HT1080 (cell line): ENCODE measurements at places on chromosomes 2 and 18.

DNA sequence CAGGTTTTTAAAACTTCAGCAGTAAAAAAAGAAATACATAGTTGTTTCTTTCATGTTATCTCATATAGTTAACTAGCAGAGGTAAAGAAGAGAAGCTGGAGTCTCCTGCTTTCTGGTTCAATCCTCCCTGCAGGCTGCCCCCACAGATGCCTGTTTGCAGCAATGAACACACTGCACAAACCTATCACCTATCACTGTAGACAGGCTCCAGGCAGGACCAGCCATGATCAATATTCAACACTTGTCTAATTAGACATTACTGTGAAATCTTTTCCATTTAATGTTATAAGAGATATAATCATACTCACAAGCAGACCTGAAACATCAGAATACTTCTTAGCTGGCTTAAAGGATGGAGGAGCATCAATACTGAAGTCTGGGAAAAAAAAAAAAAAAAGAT lies 19.8 kb downstream of the INO80C start:
- DNase-seq = no peak

DNA sequence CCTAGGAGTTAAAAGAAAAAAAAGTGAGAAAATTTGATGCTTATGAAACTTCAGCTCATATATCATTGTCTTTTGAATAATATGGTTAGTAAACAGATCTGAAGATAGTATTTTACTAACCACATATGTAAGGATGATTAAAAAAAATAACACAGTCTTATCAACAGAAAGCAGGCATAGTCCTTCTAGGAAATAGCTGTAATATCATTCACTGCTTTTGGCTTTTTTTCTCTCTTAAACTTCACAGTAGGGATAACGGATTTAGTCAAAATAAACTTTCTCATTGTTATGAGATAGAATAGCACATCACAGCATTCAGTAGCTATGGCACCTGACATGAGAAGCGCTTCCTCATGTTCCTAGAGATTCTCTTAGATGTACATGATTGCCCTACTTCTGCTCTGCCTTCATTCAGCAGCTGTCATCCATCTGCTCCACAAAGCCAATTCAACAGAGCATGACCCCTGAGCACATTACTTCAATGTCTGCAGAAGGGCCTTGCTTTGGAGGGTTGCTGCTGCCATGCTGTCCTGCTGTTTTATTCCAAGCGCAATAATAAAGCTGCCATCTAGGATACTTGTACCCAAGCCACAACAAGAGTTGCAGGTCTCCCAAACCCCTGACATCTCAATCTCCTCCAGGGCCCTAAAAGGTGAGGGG lies 67.0 kb downstream of the TTC21B start:
- DNase-seq = no peak

DNA sequence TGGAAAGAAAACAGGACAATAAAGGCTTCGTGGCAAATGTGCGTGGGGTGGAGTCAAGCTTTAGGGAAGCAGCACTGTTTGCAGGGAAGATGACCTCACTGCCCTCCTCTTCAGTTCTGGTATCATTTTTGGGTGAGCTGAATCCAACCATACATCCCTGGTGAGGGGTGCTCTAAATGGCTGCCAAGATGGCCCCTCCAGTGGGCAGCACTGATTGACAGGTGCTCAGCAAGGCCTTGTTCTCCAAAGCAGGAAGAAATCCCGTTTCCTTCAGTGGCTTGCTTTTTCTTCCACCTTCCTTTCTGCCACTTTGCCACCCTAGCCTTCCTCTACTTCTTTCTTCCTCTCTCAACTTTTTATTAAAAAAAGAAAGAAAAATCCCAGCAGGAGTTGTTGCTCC lies 132.8 kb upstream of the SP5 start:
- no peak for DNase-seq

GRCh38 chr18:68735483-68736343 lies 20.8 kb upstream of the TMX3 start:
- peak; percentile 42 for DNase-seq

DNA sequence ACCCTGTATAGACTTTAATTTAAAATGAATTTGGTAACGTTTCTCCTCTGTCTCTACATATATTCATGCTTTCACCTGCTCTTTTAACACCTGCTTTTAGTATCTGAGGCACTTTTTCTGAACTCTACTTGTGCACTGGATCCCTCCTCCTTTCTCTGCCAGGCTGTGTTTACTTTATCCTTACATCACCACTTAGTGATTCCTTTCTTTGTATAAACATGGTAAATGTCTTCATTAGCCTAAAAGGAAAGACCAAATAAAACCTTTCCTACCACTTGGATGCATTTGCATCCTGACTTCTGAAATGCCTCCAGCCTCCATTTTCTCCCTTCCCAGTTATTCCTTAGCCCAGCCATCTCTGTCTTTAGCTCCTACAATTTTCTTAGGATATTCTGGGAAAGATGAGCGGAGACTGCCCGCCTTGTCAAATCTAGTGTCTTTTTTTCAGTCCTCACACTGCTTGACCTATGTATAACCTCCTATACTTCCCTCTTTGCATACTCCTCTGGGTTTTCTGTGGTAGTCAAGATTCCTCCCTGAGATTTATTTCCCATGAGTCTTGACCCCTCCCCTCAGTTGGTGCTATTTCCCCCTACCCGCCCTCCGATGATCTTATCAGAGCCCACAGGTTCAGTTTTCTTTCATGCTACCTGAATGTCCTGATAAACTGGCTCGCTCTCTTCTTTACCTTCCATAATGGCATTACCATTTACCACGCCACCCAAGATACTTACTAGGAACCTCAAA lies 44.8 kb downstream of the REL start:
- DNase-seq = no peak

DNA sequence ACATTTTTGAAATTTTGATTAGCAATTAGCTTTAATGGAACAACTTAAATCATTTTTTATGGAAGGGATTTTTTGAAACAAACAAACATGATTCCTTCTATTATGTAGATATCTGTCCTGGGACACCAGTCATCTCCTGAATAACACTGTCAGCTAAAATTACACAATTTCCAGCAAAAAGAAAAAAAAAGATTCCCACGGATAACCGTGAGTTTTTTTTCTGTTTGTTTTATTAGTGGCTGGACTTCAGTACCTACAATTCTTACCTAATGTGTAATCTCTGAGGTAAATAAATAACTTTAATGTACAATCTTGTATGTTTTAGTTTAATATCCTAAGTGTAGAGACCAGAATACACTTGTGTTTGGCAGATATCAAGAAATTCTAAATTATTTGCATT lies 126.6 kb upstream of the KYNU start:
- DNase-seq = no peak

DNA sequence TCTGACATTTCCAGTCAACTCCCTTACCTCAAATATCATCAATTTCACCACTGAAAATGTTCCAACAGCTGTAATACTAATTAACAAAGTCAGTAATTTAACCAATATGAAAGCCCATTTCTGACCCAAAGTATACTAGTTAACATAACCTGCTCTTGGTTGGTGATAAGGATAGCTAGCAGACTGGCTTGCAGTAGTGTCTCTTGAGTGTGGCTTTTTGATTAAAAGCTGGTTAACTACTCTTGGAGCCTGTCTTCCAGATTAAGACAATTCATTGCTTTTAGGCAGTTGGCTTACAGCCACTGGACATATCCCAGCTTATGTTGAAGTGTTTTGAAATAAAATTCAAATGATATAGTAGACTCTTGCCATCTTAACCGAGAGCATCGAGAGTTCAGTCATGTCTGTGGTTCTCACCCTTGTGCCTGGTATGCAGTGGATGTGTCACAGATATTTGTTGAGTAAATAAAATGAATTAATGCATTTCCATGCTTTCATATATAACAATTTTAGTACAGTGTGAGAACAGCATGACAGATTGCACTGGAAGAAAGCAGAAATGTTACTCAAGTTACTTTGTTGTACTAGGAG lies 158.1 kb downstream of the TANC1 start:
- DNase-seq = no peak

- peak; percentile 13 for DNase-seq
Measured at GRCh38 chr2:169683425-169684134, 10.6 kb downstream of the CFAP210 start.

DNA sequence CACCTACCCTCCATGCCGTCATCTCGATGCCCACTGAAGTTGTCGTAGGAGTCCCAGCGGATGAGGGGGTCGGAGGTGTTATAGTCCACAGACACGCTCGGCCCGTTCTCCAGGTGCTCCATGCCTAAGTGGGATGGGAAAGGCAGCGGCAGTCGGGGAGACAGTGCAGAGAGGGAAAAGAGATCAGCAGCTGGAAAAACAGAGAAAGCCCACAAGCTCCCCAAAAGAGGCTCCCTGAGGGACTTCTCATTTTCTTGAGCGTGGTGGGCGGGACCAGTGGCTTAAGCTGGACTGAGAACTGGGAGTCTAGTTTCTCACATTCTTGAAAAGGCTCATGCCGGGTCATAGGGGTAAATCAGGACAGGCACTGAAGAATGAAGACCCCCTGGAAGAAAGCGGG lies 121.9 kb downstream of the TNS1 start:
- DNase-seq = no peak

- DNase-seq = peak; percentile 47
Measured at GRCh38 chr2:9422321-9423099, 818 bp downstream of the ITGB1BP1 start.

DNA sequence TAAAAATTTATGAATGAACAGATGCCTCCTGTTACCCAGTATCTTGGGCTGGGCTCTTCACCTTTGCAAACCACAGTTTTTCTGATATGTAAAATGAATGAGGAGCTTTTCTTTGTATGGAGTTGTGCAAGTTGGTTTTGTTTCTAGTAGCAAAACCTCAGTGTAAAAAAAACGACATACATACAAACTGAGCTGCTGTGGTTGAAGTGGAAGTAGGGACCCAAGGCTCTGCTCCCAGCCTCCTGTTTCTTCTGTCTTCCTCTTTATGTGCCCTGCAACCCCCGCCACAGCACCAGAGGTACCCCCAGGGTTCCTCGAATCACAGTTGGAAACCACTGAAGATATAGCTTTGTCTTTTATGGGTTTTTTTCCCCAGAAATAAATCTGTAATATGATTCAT lies 118.1 kb downstream of the MYO1B start:
- no peak for DNase-seq

GRCh38 chr2:128386066-128386465 lies 67.4 kb upstream of the HS6ST1 start:
- no peak for DNase-seq

DNA sequence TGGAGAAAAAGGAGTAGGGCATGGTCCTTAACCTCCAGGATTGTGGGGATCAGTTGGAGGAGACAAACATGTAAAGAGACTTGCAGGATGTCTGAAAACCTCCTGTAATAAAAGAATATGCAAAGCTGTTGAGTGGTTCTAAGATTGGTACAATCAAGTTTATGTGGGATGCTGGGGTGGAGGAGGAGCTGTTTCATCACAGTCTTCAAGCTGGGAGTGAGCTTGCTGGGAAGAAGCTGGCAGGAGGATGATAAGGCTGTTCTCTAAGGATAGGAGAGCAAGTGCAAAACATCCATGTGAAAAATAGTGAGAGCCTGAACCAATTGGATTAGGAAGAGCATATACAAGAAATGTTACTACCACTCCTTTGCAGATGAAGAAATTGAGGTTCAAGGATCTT lies 161.9 kb upstream of the CRIM1 start:
- DNase-seq = no peak

- no peak for DNase-seq
Measured at GRCh38 chr2:23327416-23327815, 57.6 kb upstream of the KLHL29 start.

DNA sequence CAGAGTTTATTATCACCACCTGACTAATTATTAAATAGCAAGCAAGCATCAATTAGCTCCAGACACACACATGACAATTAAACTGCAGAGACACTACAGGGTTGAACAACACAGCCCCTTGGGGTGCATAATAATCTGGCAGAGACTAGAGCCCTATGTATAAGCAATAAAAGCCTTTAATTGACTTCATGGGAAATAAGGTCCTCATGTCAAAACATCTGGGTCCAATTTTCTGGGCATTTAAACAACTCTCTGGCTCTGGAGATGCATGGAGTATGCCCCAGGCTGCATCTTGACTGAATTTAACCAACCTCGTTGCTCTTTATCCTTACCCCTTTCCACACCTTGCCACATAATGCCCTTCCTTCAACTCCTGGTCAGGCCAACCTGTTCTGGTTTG lies 270.7 kb upstream of the THUMPD2 start:
- no peak for DNase-seq

DNA sequence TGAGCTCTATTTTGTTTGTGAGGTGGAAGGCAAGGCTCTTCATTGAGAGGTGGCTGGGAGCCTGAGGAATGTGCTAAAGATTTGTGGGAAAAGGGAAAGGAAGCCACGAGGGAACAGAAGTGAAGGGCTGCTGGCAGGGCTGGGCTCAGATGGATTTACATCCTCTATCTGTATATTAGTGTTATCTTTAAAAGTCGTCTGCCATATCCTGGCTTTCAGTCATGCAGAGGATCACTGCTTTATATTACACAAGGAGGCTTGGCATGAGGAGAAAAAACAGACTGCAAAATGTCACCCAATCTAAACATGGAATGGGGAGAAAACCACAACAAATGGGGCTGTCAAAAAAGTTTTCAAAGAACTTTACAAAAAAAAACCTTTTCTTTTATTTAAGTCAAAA lies 434.4 kb downstream of the HRH4 start:
- no peak for DNase-seq

GRCh38 chr2:168686452-168687191 lies 115.8 kb upstream of the NOSTRIN start:
- peak; percentile 72 for DNase-seq

DNA sequence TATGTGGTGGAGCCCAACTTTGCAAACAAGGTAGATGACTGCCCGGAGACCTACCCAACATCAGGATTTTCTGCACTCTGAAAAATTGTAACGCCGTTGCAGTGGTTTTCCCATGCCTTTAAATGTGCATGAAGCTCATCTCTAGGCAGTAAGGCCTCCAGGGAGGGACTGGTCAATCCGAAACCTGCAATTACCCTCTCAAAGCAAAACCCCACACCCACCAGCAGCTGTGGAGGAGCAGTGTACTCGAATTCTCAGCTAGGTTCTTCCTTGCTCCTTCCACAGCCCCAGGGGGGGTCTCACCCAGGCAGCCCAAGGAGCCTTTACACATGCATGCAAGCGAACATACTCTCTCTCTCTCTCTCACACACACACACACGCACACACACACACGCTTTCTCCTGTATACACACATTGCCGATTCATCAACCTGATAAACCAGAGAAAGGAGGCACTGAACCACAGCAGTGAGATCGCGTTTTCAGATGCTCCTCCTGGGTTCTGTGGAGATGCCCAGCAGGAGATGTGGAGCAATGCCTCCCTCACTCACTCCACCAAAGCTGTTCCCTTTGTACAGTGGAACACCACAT lies 109.2 kb downstream of the VIT start:
- no peak for DNase-seq

GRCh38 chr2:214515111-214515510 lies 104.3 kb downstream of the VWC2L start:
- DNase-seq = no peak

GRCh38 chr2:223759569-223760430 lies 77.6 kb downstream of the AP1S3 start:
- peak; percentile 90 for DNase-seq

DNA sequence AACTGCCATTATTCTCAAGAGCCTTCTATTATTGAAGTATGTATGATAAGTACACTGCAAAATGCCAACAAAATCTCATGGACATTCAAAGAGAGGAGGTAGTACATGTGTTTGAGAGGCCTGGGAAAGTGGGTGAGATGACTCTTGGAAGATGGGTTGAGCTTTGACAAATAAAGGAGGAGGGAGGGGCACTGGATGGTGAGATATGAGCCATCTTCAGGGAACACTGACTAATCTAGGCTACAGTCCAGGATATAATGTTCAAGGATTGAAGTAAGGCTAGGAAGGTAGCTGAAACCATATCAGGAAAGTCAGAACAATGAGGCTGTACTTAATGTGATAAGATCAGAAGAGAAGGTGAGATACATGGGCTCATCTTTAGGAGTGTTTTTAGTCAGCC lies 559.7 kb downstream of the ZEB2 start:
- peak; percentile 36 for DNase-seq
